ENCODE measurements at places on chromosomes 2 and 18. TPM values are rescaled to one million over a fixed set of nuclear protein-coding genes. Genes with fewer than 3 reads are reported as not detected.

- DNase-seq = no peak
These were observed 102.2 kb upstream of the IL1R2 start for GRCh38 chr2:101889460-101890098.

- no peak for DNase-seq
These were observed 194.9 kb upstream of the BOD1L2 start for GRCh38 chr18:56952026-56952425.

DNA sequence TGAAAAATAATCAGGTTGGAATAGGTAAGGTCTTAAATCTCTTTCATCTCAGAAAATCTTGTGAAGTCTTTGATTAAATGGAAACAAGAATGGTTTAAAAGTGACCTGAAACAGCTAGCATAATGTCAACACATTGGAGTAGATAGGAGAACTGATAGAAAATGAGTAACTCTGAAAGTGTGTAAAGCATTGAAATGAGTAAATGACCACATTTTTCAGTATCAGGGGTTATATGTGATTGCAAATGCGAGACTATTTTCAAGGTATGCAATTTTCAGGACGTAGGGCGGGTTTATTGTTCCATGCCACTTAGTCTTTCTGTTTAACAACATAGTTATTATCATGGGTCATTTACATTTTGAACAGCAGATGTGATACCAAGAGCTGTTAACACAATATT, 1383.2 kb downstream of the LRP1B start:
- DNase-seq = no peak

Gene DYNAP
- total RNA-seq = not detected

DNA sequence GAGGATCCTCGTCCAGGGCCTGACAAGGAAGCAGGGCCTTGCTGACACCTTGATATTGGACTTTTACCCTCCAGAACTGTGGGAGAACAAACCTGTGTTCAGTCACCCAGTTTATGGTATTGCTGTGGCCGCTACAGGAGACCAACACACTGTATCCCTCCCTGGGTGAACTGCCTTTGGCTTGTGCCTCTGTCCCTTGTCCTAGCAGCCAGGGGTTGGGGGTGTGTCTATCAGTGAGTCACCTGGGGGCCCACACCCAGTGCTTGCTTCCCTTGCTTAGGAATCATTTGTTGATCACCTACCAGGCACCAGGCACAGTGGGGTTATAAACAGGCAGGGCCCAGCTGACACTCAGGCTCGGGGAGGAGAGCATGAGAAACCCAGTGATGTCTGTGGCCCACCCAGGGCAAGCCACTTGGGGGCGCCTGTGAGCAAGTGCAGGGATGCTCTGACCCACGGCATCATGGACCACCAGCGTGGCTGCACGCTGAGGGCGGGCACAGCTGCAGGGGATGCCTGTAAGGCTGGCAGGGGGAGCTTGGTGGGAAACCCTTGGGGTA, 17.1 kb downstream of the TMEM185B start:
- no peak for DNase-seq

DNA sequence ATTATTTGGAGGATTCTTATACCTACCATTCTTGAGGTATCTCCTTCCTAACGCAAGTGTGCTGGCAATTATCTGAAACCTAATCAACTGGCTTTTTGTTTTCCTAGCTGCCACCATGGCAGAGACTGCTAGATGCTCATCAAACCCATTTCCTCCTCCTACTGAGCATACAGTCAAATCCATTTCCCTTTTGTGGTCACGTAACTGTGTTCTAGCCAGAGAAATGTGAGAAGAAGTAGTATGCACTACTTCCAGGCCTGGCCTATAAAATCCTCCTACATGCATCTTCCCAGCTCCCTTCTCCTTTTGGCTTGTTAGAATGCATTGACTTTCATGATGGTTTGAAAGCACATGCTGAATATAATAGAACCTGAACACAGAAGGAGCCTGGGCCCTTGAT, 494.1 kb upstream of the MEIS1 start:
- DNase-seq = no peak

DNA sequence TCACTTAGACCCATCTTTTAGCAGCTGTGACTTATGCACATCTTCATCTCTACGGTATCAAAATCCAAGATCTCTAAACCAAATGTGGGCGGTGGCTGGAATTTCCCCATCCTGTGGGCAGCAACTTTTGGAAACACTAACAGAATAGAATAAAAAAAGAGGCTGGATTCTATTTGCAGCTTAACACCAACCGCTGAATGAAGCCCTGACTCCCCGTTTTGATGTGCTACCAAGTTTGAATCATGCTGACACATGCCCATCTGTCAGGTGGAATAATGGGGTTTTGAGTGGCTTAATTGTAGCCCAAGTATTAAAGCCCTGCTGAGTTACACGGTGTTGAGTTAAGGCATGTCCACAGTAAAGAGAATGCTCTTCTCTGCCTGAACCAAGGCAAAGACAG, 165.2 kb downstream of the MTCL1 start:
- no peak for DNase-seq

Gene RAB6D
- total RNA-seq = not detected

GRCh38 chr2:50611351-50611871, 420.5 kb downstream of the NRXN1 start:
- no peak for DNase-seq

Measured in esophagus muscularis mucosa (tissue), 4 donors.